C1 segment of cervical spinal cord (tissue), 14 donors: ENCODE measurements at places on chromosomes 3 and 15.

DNA sequence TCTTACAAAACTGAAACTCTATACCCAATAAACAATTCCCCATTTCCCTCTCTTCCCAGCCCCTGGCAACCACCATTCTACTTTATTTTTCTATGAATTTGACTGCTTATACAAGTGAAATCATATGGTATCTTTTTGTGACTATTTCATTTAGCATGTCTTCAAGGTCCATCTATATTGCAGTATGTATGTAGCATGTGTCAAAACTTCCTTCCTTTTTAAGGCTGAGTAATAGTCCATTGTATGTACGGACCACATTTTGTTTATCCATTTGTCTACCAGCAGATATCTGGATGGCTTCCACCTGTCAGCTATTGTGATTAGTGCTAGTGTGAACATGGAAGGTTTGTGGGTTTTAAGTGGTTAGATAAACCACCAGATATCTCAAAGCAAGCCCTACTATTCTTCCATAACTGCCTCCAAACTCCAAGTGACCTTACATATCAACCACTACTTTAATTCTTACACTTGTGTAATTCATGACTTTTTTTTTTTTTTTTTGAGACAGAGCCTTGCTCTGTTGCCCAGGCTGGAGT, 134.7 kb downstream of the TMCC1 start:
- DNase-seq: no peak

DNA sequence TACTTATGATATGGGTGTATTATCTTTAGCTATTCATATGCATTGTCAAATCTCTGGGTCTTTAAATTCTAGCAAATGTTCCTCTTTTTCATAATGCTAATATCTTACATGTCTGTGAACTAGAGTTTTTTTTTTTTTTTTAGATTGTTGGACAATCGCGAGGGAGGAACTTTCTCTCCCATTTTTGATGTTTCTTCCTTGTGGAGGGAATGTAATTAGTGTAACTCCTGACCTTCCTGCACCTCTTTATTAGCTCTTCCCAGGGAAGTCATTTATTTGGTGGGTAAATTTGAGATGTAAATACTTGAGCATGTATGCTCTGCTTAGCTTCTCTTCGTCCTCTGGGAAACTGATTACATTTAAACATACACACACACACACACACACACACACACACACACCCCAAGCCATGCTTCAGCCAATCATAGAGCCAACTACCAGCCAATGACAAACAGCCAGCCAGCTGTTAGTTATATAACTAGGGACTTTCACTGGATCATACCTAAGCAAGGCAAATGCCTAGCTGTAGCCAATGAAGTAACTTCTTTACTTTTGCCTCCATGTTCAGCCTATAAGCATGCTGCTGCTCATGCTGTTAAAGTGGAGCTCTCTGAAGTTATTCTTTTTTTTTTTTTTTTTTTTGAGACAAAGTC, 8.3 kb upstream of the USP8 start:
- DNase-seq: no peak

DNA sequence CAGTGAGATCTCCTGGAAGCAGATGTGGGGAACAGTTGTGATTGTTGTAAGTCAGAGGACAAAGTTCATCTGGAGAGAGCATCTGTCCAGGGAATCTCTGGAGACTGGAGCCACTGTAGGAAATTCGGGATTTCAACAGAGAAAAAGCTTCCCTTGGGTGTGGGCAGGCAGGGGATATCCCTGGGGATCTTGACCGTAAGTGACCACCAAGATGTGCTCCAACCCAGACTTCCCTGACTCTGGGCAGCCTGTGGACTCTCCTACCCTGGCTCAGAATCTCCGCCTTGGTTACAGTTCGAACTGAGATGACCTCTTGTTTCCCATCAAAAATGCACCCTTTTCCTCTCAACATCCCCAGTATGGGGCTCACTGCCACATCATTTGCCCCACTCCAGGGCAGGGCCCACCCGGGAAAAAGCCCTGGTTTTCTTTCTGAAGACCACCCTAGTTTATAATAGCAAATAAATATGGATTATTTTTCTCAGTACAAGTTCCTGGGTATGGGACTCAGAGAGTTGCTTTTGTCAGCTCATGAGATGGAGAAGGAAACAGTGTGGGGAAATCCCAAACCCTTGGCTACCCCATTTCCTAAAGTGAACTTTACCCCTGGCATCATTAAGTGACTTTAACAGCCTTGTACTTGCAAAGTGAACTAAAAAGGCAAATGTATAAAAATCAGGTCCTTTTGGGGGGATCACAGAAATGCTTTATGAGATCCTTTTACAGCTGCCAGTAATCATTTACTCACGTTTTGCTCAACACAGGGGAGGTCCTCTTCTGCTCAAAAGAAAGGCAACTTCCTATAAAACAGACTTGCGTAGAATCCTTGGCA, 89.9 kb downstream of the CCNL1 start:
- no peak for DNase-seq

DNA sequence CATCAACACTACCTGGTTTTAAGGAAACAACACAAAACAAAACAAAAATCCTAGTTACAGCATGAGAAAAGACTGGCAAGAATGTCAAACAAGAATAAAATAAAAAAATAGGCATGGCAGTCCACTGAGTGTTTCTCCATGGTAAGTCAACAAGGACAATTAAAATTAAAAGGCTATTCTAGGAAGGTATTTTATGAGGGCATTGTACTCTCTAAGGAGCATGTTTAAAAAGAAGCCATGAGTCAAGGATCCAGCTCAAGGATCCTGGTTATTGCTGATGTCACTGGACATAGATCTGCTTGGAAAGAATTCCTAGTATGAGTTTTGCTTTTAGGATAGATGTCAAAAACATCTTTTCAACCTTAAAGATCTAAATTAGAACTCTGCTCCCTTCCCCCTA, 106.7 kb downstream of the MYO5A start:
- DNase-seq: no peak

- no peak for DNase-seq
These were observed 724 bp downstream of the RPSA start for GRCh38 chr3:39407259-39407629.
